Heart left ventricle (tissue), 16 donors: ENCODE measurements at places on chromosomes 7 and 10.
A peak's percentile ranks its signal among the peaks of the same experiment; 100 is the strongest.

GRCh38 chr7:16851829-16852228, 30.0 kb downstream of the AGR3 start:
- no peaks in the 10 kb centered on the region for H3K27me3 ChIP-seq
- H3K4me3 ChIP-seq, result no peak overlapping the region
- no peak for DNase-seq
- no peaks in the 10 kb centered on the region for H3K4me1 ChIP-seq
- no peak overlapping the region for H3K27ac ChIP-seq
- no peaks in the 10 kb centered on the region for H3K36me3 ChIP-seq

DNA sequence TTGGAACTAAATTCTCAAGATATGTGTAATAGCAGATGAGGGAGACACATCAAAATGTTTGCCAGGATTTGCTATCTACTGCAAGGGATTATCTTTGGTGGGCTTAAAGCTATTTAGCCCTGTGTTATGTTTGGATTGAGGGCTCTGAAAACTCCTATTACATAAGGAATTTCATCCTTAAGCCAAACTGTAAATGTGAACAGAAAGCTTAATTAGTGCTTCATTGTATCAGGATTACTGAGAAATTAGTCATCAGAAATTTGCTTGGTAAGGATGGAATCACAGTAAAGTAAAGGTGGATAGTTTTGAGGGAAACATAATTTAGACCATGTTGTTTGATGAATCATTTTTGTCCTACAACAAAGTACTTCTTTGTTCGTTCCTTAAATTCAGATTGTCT, 8.3 kb downstream of the ANKRD7 start:
- H3K4me3 ChIP-seq, result no peak overlapping the region
- no peaks in the 10 kb centered on the region for H3K4me1 ChIP-seq
- no peaks in the 10 kb centered on the region for H3K27me3 ChIP-seq
- no peaks in the 10 kb centered on the region for H3K36me3 ChIP-seq
- DNase-seq, result no peak

DNA sequence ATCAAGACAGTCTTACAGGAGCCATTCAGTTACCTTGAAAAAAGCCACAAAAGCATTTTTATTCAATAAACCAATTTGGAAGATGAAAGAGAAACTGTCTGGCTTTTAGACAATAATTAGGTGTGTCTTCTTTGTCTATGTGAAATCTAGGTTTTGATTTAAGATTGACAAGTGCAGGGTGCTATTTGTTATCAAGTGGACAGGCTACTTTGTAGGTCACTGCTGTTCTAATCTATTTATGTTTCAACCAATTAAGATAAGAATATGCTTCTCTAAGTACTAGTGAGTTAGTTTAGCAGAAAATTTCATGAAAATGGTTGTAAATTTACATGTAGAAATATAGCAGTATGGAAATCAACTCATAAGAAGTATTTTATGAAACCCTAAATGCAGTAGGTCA, 177.5 kb downstream of the CACNA2D1 start:
- H3K4me3 ChIP-seq, result no peak overlapping the region
- H3K36me3 ChIP-seq, result no peaks in the 10 kb centered on the region
- no peaks in the 10 kb centered on the region for H3K27me3 ChIP-seq
- no peak overlapping the region for H3K27ac ChIP-seq

DNA sequence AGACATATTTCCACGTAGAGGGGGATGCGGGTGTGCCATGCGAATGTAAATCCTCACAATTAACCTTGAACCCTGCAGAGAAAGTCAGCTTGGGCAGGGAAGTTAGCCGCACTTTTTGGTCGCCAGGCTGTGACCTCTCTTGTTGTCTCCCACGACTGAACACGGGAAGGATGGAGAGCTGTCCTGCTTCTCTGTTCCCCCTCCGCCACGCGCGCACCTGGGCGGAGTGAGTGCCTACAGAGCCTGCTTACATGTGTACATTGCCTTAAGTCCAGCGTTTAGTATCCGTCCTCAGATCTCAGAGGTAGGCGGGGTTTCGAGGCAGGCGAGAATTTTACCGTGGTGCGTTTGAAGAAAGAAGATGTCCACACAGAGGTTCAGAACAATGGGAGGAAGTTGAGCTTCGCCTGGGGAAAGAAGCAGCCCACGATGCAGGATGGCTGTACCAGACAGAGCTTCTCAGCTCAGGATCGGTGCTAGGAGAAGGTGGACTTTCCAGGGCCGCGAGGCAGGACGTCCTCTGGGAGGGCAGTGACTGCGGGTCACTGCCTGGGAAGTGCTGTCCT, 482 bp upstream of the ERCC6 start:
- H3K27ac ChIP-seq, result peak overlapping the region; percentile 92
- no peaks in the 10 kb centered on the region for H3K36me3 ChIP-seq
- no peaks in the 10 kb centered on the region for H3K27me3 ChIP-seq
- DNase-seq, result peak; percentile 33
- H3K4me1 ChIP-seq, result peaks cover 17% of the 10 kb centered on the region
- H3K4me3 ChIP-seq, result peak overlapping the region; percentile 64

GRCh38 chr7:33806298-33807154, 98.8 kb upstream of the BMPER start:
- peak overlapping the region; percentile 31 for H3K27ac ChIP-seq
- no peaks in the 10 kb centered on the region for H3K36me3 ChIP-seq
- peaks cover 15% of the 10 kb centered on the region for H3K4me1 ChIP-seq
- peak; percentile 72 for DNase-seq
- no peaks in the 10 kb centered on the region for H3K27me3 ChIP-seq

- peaks cover 11% of the 10 kb centered on the region for H3K27me3 ChIP-seq
- DNase-seq, result no peak
- H3K36me3 ChIP-seq, result no peaks in the 10 kb centered on the region
- no peak overlapping the region for H3K27ac ChIP-seq
- no peak overlapping the region for H3K4me3 ChIP-seq
- H3K4me1 ChIP-seq, result no peaks in the 10 kb centered on the region
These were observed 77.2 kb downstream of the NEUROD6 start for GRCh38 chr7:31263338-31263737.
